Stimulated activated CD8-positive, alpha-beta memory T cell treated with anti-CD3 and anti-CD28 coated beads, Interleukin-2, amount 100 ng/mL, for 48 hours (primary cell): ENCODE measurements at places on chromosomes 2 and 18.

DNA sequence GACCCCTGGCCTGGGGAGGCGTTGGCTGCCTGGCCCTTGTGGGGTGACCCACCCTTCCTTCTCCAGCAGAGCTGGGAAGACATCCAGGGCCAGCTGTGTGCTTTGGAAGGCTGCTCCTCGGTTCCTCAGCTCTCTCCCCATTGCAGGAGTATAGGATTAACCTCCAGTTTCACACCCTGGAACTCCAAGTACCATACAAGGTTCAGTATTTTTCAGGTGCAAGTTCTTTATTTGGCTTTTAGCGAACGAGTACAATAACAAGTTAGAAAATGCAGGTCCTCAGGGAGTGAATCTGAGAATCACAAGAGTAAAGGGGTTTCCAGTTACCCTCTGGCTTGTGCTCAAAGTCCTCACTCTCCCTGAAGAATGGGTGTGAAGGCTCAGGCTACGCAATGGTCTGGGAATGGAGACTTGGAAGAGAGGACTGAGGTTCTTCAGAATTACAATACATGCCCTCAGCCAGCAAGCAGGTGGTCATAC is 101.2 kb downstream of the APOB start:
- no peak for DNase-seq

DNA sequence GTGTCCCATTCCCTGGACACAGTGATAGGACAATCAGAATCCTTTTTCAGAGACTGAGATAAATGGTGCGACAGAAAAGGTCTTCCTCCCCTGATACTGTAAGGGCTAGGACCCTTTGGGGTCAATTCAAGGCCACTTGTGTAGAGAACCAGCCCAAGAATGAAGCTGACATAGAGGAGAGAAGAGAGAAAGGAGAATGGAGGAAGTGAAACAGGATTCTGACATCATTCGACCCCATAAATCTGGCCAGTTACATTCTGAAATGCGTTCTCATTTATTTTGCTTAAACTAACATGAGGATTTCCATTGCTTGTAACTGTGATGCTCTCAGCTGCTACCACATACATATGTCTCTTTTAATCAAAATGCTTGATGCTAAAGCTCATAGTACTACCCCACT is 148.1 kb downstream of the TMEM163 start:
- DNase-seq, result no peak

- no peak for DNase-seq
These were observed 63.7 kb upstream of the TFPI start for GRCh38 chr2:187617905-187618304.

GRCh38 chr2:19854596-19855541 is 46.9 kb downstream of the TTC32 start:
- DNase-seq, result no peak

DNA sequence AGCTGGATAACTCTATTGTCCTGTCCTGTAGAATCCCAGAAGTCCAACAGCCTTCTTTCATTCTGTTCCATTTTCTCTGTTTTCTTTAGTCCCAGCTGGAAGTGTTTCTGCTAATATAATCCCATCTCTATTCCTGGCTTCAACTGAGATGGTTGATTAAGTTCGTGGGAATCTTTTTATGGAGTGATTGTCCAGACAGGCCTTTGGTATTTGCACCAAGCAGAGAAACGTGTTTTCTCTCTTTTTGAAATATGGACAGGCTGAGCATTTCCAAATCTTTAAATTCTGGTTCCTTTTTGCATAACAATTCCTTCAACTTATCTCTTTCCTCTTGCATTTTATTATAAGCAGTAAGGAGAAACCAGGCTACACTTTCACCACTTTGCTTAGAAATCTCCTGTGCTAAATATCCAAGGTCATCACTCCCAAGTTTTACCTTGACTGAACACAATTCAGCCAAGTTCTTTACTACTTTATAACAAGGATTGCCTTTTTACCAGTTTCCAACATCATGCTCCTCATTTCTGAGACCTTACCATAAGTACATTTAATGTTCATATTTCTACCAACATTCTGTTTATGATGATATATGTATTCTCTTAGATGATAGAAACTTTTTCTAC is 108.8 kb downstream of the ZFP36L2 start:
- no peak for DNase-seq

DNA sequence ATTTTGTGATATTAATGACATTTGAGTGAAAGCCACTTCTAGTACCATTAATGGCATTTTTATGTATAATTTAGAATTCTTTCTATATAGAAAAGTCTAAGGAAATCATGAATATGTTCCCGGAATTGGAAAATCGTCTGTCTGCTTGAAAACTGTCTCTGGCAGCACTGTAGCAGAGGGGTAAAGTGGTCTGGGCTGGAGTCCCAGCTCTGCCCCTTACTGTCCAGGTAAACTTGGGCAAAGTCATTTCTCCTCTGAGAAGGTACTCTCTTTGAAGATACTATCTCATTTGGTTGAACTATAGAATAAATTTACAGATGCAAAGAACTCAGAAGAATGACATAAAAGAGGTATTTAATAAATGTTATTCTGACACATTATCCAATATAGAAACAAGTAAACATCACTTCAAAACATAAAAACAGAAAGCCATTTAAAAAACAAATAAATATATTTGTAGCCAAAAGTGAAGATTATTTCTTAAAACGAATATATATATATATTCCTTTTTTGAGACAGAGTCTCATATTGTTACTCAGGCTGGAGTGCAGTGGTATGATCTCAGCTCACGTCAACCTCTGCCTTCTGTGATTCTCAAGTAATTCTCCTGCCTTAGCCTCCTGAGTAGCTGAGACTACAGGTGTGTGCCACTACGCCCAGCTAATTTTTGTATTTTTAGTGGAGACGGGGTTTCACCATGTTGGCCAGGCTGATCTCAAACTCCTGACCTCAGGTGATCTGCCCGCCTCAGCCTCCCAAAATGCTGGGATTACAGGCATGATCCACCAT is 149.8 kb upstream of the ITGA4 start:
- no peak for DNase-seq

DNA sequence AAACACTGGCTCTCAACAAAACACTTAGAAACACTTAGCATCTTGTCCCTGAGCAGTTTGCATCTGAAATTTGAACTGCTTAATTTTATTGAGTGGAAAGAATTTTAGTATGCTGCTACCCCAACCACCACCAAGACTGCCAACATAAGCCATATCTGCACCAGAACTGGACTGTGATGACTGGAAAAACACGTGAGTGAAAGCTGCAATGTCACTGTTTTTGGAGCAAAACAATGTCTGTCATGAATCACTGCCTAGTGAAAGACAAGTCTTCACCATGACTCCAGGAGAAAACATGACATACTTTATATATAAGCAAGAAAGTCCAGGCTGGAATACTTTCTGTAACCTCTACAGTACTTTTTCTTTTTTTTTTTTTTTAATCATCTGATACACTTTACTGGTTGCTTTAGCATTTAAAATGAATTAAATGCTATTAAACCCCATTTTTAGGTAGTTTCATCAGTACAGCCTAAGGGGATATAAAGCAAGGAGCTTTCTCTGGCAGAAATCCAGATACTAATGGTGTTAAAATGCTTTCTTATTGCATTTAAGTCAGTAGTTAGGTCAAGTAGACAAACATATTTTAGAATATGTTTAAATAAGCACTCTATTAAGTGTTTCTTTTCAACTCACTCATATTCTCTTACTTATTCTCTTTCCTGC is 2129.4 kb upstream of the PIK3C3 start:
- DNase-seq, result no peak

DNA sequence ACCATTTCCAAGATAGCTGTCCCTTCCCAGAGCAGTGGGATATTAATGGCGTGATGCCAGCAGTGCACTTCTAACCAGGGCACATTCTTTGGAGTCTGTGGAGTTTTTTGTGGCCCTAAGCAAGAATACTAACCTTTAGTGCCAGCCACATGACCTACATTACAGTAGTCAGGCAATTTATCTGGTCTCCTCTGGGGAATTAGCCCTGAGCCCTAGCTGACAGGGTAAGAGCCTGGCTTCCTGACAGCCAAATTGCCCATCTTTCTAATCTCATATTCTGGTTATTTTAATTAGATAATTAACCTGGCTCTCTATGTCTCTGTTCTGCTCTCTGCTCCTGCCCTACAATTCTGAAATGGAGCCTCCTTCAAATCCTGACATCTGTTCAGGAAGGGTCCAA is 5.2 kb downstream of the PFN4 start:
- DNase-seq, result no peak

DNA sequence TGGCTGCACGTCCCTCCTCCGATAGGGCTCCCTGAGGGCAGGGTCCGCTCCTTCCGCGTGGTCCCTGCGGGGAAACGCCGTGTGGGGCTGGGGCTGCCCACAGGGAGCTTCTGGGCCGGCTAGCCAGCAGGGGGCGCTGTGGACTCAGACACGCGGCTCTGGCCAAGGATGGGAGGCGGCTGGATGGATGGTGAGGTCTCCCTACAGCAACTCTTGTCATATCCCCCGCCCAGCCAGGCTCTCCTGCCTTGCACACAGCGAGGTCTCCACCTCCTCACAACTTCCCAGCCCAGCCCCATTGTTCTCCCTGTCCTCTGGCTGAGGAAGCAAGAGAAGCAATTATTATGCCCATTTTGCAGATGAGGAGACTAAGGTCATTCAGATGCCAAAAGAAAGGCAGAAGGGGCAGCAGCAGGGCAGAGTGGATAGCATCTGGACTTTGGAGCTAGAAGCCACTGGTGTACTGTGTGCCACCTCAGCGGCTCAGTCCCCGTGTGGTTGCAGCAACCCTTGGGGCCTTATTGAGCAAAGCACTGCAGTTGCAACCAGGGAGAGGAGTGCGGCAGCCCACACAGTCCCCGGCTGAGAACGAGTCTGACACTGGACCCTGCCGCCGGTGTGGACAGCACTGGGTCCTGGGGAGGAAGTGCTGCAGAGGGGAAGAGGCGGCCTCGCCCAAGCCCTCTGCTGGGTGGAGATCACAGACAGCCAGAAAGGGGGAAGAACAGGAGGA is 99.0 kb downstream of the ZFP36L2 start:
- DNase-seq, result peak; percentile 91

DNA sequence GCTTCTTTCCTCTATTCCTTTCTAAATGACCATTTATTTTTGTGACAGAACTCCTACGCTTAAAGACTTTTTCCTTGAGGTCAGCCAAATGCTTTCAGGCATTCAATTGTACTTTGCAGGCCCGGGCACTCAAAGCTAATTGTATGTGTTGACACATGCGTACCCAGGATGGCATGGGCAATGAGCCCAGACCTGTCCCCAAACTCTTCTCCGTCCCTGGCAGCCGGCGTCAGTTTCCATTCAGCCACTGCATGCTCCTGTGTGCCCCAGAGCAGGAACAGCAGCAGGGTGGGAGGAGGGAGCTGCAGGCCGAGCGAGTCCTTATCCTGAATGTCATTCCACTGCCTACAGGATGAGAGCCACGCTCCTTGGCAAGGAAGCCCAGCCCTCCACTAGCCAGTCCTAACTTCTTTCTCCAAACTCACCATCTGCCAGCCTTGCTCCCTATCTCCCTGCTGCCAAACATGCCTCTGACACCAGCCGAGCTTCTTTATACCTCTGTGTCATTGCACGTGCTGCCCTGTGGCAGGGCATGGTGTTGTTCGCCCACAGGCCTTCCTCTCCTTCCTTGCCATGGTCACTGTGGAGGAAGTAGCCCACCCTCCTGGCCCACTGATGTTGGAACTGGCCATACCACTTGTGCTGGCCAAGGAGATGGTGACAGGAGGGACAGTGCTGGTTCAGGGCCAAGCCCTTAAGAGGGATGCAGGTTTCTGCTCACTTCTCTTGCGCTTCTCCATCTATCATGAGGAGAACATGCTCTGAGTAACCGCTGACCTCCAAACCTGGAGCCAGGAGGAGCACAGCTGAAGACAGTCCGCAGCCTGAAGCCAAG is 116.9 kb upstream of the FHL2 start:
- no peak for DNase-seq

DNA sequence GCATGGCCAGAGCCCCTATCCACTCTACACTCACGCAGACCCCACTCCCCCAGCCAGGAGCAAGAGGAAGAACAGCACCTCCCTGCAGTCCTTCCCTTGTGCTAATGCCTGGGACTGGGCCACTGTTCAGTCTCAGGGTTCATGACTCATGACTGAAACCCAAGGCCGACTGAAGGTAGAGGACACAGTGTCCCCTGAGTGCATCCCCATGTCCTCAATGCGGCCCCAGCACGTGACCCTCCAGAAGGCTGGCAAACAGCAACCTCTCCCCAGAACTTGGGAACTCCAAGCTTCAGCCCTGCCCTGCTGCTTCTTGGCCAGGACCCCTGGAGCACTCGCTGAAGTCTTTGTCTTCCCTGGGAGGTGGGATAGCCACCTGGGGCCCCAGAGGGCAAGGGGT is 6.0 kb upstream of the ADRA2B start:
- DNase-seq, result no peak

GRCh38 chr2:157469726-157470125 is 25.8 kb upstream of the CYTIP start:
- DNase-seq, result no peak

GRCh38 chr2:226076529-226076928 is 677.0 kb downstream of the NYAP2 start:
- no peak for DNase-seq

DNA sequence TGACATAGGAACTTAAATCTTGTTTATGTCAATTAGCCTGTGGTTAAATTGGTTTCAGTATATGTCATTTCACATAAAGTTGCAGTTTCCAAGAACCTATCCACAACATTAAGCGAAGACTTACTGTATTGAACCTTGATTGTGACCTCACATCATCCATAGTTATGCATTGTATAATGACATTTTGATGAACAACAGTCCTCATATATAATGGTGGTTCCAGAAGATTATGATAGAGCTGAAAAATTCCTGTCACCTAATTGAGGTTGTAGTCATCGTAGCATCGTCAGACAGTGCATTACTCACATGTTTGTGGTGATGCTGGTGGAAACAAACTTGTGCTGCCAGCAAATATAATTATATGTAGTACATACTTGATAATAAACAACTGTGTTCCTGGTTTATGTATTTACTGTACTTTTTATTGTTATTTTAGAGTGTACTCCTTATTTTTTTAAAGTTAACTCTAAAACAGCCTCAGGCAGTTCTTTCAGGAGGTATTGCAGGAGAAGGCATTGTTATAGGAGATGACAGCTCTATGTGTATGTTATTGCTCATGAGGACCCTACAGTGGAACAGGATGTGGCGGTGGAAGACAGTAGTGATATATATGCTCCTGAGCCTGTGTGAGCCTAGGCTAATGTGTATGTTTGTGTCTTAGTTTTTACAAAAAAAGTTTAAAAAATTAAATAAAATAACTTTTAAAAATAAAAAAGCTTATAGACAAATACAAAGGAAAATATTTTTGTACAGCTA is 56.6 kb downstream of the UBE2E3 start:
- DNase-seq, result no peak

DNA sequence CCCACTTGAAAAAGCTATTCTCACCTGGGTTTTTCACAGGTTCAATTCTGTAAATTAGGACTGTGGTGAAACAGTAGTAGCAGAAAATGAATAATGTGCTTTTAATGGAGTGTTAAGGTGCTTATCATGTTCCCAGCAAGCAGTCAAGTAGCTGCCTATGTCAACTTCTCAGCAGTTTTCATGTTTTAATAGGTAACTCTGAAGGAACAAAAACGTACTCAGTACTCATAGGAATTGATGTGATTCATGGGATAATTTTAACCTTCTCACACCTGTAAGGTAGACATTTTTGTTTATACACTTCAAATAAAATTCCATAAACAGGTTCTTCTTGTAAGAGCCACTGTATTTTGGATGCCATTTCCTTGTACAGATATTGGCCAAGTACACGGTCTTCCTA is 801.6 kb downstream of the MBD2 start:
- DNase-seq, result no peak

- DNase-seq, result no peak
These were observed 1459.9 kb upstream of the CELF4 start for GRCh38 chr18:39025531-39025930.

- DNase-seq, result no peak
These were observed 261.7 kb upstream of the HDAC4 start for GRCh38 chr2:239662413-239663120.

- no peak for DNase-seq
These were observed 10.4 kb downstream of the TMEM87B start for GRCh38 chr2:112065486-112065885.
